T-helper 1 cell treated with Interleukin-12 subunit alpha and Interleukin-12 subunit beta and Interleukin-4 antibody, amounts not matched to agents 30 ng/mL and 1 ng/mL, for 36 hours (primary cell): ENCODE measurements at places on chromosomes 1 and 21. TPM values are rescaled to one million over a fixed set of nuclear protein-coding genes. Genes with fewer than 3 reads are reported as not detected.

The TSPAN2 gene
- 0.71 and 1.1 TPM in 2 replicates for total RNA-seq

The EFNA1 gene
- not detected in 2 replicates for total RNA-seq

The BLACAT1 gene
- total RNA-seq: 0.51 and 0.68 TPM in 2 replicates

The REG4 gene
- 0.61 and 1.0 TPM in 2 replicates for total RNA-seq

The MAGOH gene
- 67.7 and 71.7 TPM in 2 replicates for total RNA-seq

The CALML6 gene
- 0.20 TPM in 1 of 2 replicates, not detected in the other for total RNA-seq

The LRRC53 gene
- not detected in 2 replicates for total RNA-seq

The TM2D1 gene
- 39.3 and 39.6 TPM in 2 replicates for total RNA-seq

The LPAR3 gene
- total RNA-seq: 1.0 and 2.3 TPM in 2 replicates

The GJA9 gene
- not detected in 2 replicates for total RNA-seq

The BRDT gene
- 0.25 TPM in 1 of 2 replicates, not detected in the other for total RNA-seq

The SELL gene
- total RNA-seq: 330 and 338 TPM in 2 replicates
